ENCODE measurements at places on chromosomes 11 and 22.

GRCh38 chr11:36399236-36399635 is 103.1 kb downstream of the PRR5L start:
- no peak for DNase-seq

- DNase-seq = no peak
Observed at GRCh38 chr11:123178186-123178585, 16.9 kb downstream of the CLMP start.

- DNase-seq = no peak
Observed at GRCh38 chr11:70351646-70352045, 46.7 kb upstream of the CTTN start.

GRCh38 chr11:72041364-72042063 is 38.8 kb downstream of the NUMA1 start:
- DNase-seq = peak; percentile 13

DNA sequence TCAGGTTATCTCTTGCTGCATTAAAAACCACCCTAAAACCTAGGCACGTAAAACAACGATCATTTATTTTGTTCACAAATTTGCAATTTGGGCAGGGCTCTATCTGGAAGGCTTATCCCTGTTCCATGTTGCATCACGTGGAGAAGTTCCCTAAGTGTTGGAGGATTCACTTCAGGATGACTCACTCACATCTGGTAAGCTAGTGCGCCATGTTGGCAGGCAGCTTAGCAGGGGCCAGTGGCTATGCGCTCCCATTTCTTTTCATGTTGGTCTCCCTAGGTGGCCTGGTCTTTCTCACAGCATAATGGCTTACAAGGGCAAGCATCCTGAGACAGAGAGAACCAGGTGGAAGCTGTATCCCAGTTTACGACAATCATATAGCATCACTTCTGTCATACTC is 226.8 kb downstream of the BLID start:
- no peak for DNase-seq

DNA sequence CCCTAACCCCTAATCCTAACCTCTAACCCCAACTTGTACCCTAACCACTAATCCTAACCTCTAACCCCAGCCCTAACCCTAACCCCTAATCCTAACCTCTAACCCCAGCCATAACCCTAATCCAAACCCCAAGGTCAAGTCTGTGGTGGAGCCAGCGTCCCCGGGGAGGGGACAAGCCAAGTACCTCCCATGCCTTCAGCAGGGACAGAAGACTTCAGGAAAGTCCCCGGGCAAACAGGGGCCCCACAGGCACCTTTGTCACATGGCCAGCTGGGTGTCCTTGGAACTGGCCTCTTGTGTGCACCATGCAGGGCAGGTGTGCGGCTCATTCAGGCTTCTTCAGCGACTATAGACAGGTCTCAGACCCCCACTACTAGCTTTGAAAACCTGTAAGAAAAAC is 555.8 kb downstream of the BRD1 start:
- DNase-seq = no peak

DNA sequence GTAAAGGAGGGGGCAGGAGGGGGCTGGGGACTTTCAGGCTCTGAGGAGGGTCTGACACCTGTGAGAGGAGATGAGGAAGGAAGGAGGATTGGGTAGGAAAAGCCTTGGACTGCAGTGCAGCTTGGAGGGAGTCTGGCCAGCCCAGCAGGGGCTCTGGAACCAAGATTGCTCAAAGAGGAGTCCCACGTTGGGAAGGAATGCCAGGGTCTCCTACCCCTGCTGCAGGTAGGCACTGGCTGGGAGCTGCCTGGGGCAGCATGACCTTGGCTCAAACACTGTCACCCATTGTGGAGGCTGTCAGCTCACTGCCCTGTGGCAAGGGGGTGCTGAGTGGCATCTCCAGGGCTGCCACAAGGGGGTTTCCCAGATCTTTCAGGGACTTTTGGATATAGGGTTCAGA is 94.5 kb downstream of the RPS6KA4 start:
- no peak for DNase-seq

- no peak for DNase-seq
Observed at GRCh38 chr11:130092661-130093060, 23.0 kb downstream of the APLP2 start.
